ENCODE measurements at places on chromosomes 7 and 10. TPM values are rescaled to one million over a fixed set of nuclear protein-coding genes. Genes with fewer than 3 reads are reported as not detected.

Gene NRCAM
- total RNA-seq = 31.9 TPM

Gene INMT
- total RNA-seq = 0.15 TPM

Gene DRGX
- total RNA-seq = not detected

Gene LLCFC1
- not detected for total RNA-seq

Gene ANXA8L1
- not detected for total RNA-seq

Gene TPK1
- 5.5 TPM for total RNA-seq

Gene TAS2R60
- not detected for total RNA-seq

Gene SEMA4G
- 0.30 TPM for total RNA-seq

Gene DENND2A
- 0.30 TPM for total RNA-seq

Gene ZCWPW1
- 0.32 TPM for total RNA-seq

Gene MYOZ1
- total RNA-seq = not detected

Gene NAT16
- not detected for total RNA-seq

Gene LIPN
- total RNA-seq = not detected

Gene NODAL
- total RNA-seq = not detected

Gene TDRD1
- total RNA-seq = not detected

Gene TEX47
- total RNA-seq = not detected

Gene ASZ1
- not detected for total RNA-seq

Gene UTF1
- total RNA-seq = not detected

Gene MCM10
- total RNA-seq = 16.0 TPM

Gene CCL24
- not detected for total RNA-seq
